ENCODE measurements at places on chromosomes 16 and 17. TPM values are rescaled to one million over a fixed set of nuclear protein-coding genes. Genes with fewer than 3 reads are reported as not detected.

- H3K27ac ChIP-seq: peak overlapping the region; percentile 14
- H3K36me3 ChIP-seq: no peaks in the 10 kb centered on the region
- no peak overlapping the region for H3K4me3 ChIP-seq
Measured at GRCh38 chr17:19388791-19389785, 2.1 kb upstream of the MFAP4 start.

DNA sequence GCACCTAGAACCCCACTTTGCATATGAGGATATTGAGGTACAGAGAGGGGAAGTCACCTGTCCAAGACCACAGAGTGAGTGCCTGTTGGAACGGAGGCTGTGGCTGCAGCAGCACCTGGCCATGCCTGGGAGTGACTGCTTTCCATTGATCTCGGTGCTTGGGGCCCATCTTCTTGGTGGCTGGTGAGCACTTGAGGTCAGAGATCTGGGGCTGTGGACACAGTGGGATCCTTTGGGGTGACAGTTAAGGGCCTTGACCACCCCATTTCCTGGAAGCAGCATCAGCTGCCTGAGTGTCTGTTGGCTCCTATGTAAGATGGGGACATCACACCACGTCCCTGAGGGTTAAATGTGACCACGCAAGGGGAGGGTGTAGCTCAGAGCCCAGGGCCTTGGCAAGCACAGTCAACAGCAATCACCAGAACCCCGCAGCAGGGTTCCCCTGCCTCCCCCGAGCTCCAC, 111.7 kb downstream of the IRF8 start:
- DNase-seq: no peak
- H3K4me1 ChIP-seq: no peaks in the 10 kb centered on the region
- H3K27me3 ChIP-seq: no peaks in the 10 kb centered on the region

CCL1 gene
- total RNA-seq: not detected

GRCh38 chr17:82949361-82949760, 109.5 kb upstream of the ZNF750 start:
- DNase-seq: no peak
- no peak overlapping the region for H3K4me3 ChIP-seq
- H3K27ac ChIP-seq: no peak overlapping the region
- H3K27me3 ChIP-seq: no peaks in the 10 kb centered on the region
- H3K36me3 ChIP-seq: no peaks in the 10 kb centered on the region

SLC2A4 gene
- total RNA-seq: 4.8 TPM
